ENCODE measurements at places on chromosomes 1 and 21.

DNA sequence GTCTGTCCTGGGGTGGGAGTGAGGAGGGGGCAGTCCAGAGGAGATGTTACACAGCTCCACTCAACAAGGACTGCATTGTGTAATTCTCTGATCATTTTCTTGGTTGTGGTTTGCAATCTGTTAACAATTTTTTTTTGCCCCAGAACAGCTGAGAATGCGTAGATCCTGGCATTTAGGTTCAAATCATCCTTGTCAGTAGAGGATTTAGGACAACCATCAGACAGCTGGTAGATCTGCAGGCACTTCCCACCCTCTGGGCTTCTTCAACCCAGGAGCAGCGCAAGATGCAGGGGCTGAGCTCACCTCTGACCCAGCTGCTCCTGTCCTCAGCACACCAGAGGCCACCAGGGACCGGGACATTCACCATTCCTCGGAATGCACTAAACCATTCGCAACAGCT lies 13.5 kb downstream of the BCAR3 start:
- H3K27me3 ChIP-seq, result no peaks in the 10 kb centered on the region
- peaks cover 51% of the 10 kb centered on the region for H3K4me1 ChIP-seq
- no peak overlapping the region for H3K27ac ChIP-seq
- DNase-seq, result no peak
- no peak overlapping the region for H3K4me3 ChIP-seq

GRCh38 chr1:215761446-215761845 lies 194.3 kb downstream of the KCTD3 start:
- no peak overlapping the region for H3K4me3 ChIP-seq
- H3K27ac ChIP-seq, result no peak overlapping the region
- no peak for DNase-seq
- no peaks in the 10 kb centered on the region for H3K27me3 ChIP-seq

DNA sequence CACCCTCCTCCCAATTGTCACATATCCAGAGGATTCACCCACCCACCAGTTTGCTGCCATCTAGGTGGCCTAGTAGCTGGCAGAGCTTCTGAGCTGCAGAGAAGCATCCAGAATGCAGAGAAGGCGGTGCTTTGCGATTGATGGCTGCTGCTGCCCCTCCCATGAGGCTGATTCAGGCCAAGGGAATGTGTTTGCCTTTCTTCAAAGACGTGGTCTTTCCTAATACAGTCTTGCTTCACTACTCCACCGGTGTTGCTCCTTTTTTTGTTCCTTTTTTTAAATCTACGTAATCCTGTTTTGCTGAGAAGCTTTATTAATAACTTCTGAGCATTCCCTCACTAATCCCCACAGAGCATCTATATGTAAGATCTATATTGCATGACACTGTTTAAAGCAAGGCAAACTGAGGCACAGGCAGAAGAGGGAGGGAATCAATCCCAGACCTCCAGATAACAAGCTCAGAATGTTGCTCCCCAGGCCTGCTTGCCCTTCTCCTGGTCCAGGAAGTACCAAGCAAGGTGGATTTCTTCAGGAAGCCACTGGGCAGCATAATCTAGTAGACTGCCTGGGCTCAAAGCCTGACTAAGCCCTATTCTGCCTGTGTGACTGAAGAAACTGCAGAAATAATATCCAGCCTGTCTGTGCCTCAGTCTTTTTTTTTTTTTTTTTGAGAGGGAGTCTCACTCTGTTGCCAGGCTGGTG lies 275.5 kb upstream of the FMN2 start:
- peak; percentile 88 for DNase-seq
- no peaks in the 10 kb centered on the region for H3K4me1 ChIP-seq
- H3K4me3 ChIP-seq, result no peak overlapping the region
- H3K27me3 ChIP-seq, result no peaks in the 10 kb centered on the region
- H3K36me3 ChIP-seq, result no peaks in the 10 kb centered on the region

DNA sequence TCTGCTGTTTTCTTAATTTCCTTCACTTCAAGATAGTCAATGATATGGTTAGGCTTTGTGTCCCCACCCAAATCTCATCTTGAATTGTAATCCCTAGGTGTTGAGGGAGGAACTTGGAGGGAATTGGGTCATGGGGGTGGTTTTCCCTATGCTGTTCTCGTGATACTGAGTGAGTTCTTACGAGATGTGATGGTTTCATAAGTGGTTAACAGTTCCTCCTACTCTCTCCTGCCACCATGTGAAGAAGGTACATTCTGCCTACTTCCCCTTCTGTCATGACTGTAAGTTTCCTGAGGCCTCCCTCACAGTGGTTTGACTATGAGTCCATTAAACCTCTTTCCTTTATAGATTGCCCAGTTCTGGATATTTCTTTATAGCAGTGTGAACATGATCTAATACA lies 74.0 kb upstream of the SAMSN1 start:
- H3K27ac ChIP-seq, result no peak overlapping the region
- no peaks in the 10 kb centered on the region for H3K36me3 ChIP-seq
- H3K4me1 ChIP-seq, result no peaks in the 10 kb centered on the region
- DNase-seq, result no peak
- H3K27me3 ChIP-seq, result no peaks in the 10 kb centered on the region

DNA sequence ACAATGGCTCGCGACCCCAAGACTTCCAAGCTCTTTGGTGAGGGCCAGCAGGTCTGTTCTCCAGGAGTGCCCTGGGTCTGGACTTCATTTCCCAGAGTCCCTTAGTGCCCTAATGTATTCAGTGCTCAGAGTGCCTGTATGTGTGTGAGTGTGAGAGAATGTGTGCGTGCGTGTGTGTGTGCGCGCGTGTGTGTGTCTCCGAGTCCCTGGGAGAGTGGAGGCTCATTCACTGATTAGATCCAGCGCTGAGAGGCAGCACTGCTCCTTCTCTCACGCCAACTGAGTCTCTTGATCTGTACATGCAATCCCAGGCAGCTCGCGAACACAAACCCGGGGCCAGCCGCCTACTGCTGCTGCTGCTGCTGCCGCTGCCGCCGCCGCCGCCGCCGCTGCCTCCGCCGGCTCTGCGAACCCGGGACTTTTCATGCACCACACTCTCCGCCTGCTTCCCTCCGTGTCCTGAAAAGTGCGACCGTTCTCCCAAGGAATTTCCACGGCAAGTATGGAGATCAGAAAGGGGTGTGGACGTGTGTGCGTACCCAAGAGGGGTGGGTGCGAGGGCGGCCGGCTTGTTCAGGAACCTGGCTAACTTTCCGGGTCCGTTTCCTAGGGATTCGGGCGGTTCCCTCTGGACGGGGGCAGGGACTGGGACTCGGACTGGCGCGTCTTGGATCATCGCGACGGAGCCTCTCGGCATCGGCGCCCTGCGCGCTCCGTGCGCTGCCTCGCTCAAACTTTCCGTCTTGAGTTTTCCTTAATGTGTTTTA lies at the start of gene RNF220:
Gene RNF220 (plus strand): TSS at position 225 of the 767 bp plus-strand sequence.
- no peaks in the 10 kb centered on the region for H3K4me1 ChIP-seq
- peaks cover 61% of the 10 kb centered on the region for H3K27me3 ChIP-seq
- H3K36me3 ChIP-seq, result no peaks in the 10 kb centered on the region
- peak within 1 kb of the TSS; percentile 22 for H3K4me3 ChIP-seq

DNA sequence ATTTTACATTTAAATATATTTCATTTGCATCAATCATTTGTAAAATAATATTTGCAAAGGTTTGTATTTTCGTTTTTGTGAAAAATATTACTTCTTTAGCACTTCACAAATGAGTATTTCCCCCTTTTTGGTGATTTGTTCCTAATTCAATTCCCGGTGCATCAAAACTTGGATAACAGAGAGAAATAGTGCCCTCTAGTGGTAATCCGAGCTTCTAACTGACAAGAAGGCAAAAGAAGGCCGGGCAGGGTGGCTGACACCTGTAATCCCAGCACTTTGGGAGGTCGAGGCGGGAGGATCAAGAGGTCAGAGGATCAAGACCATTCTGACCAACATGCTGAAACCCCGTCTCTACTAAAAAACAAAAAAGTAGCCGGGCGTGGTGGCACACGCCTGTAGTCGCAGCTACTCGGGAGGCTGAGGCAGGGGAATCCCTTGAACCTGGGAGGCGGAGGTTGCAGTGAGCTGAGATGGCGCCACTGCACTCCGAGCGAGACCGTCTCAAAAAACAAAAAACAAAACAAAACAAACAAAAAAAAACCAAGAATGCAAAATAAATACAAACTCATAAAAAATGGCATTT lies 137.7 kb downstream of the COL11A1 start:
- no peaks in the 10 kb centered on the region for H3K27me3 ChIP-seq
- no peak overlapping the region for H3K4me3 ChIP-seq
- no peak overlapping the region for H3K27ac ChIP-seq
- DNase-seq, result peak; percentile 47

- H3K4me1 ChIP-seq, result peaks cover 10% of the 10 kb centered on the region
- peaks cover 17% of the 10 kb centered on the region for H3K36me3 ChIP-seq
- DNase-seq, result no peak
- H3K27me3 ChIP-seq, result no peaks in the 10 kb centered on the region
- H3K27ac ChIP-seq, result peak overlapping the region; percentile 91
Observed at GRCh38 chr1:154960446-154961136, 991 bp downstream of the PYGO2 start.

GRCh38 chr21:15240848-15241247 lies 176.0 kb upstream of the NRIP1 start:
- no peaks in the 10 kb centered on the region for H3K27me3 ChIP-seq
- H3K4me1 ChIP-seq, result no peaks in the 10 kb centered on the region
- H3K27ac ChIP-seq, result no peak overlapping the region
- H3K36me3 ChIP-seq, result no peaks in the 10 kb centered on the region

DNA sequence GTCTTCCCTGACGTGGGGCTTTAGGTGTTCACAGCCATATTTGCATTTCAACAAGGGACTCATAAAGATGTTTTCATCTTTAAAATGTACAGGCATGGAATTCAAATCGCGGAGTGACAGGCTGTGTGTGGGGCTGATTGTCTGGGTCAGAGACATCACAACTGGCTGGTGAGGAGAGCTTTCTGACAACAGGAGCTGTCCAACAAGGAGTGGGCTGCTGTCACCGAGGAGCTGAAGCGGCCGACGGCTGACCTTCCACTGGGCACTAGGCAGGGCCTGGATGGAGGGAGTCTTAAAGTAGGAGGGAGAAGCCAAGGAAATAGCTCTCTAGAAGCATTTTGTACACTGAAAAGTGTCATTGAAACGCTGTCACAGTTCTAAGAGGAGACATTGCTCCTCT lies 30.5 kb upstream of the SCMH1 start:
- no peak for DNase-seq
- no peaks in the 10 kb centered on the region for H3K4me1 ChIP-seq
- peaks cover 3% of the 10 kb centered on the region for H3K27me3 ChIP-seq
- no peak overlapping the region for H3K27ac ChIP-seq
- H3K36me3 ChIP-seq, result no peaks in the 10 kb centered on the region
- H3K4me3 ChIP-seq, result no peak overlapping the region

- H3K4me3 ChIP-seq, result no peak overlapping the region
- no peak overlapping the region for H3K27ac ChIP-seq
- H3K27me3 ChIP-seq, result peaks cover 9% of the 10 kb centered on the region
- peak; percentile 11 for DNase-seq
- H3K4me1 ChIP-seq, result no peaks in the 10 kb centered on the region
Observed at GRCh38 chr1:112371775-112372174, 24.2 kb upstream of the CTTNBP2NL start.

DNA sequence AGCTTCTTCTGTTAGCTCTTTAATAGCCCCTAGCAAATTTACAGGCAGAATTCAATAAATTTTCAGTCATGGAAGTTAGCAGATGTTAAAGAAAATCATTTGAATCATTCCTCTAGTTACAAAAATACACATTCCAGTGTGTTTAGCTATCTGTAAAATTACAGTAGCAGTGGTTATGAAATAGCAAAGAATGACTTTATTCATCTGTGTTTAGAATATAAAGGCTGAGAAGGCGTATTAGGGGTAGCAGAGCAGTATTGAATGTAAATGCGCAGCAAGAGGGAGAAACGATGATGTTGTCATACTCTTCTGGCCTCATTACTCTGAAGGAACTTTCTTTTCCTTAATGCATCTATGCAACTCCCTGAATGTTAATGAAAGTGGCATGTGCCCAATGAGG lies 106.2 kb upstream of the CYYR1 start:
- H3K27ac ChIP-seq, result no peak overlapping the region
- no peaks in the 10 kb centered on the region for H3K4me1 ChIP-seq
- H3K4me3 ChIP-seq, result no peak overlapping the region
- no peaks in the 10 kb centered on the region for H3K36me3 ChIP-seq
- DNase-seq, result no peak

DNA sequence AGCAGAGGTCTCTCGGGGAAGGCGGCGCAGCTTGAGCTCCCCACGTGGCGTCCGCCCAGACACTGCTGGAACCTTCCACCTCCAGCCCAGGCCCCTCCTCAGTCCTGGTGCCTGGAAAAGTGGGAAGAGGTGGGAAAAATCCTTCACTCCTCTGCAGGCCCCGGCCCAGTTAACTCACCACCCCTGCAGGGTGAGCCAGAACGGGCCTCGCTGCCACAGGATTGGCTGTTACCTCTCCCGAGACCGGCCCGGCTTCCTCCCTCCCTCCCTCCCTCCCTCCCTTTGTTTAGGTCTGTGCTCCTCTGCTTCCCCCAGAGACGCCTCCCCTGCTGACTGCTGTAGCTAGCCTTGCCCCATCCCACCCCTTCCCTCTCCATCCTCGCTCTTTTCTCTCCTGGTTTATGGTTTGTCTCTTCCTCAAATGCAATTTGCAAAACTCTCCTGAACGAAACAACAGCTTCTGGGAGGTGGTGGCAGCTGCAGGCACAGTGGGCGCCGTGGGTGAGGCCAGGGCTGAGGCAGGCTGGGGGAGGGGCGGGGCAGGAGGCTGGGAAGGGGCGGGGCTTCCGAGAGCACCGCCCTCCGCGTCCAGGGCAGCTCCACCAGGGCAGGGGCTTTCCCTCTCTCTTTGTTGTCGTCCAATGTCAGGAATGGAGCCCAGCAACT lies 6.5 kb downstream of the CAPN9 start:
- H3K36me3 ChIP-seq, result no peaks in the 10 kb centered on the region
- DNase-seq, result no peak
- no peak overlapping the region for H3K27ac ChIP-seq
- H3K4me1 ChIP-seq, result peaks cover 3% of the 10 kb centered on the region
- no peak overlapping the region for H3K4me3 ChIP-seq

DNA sequence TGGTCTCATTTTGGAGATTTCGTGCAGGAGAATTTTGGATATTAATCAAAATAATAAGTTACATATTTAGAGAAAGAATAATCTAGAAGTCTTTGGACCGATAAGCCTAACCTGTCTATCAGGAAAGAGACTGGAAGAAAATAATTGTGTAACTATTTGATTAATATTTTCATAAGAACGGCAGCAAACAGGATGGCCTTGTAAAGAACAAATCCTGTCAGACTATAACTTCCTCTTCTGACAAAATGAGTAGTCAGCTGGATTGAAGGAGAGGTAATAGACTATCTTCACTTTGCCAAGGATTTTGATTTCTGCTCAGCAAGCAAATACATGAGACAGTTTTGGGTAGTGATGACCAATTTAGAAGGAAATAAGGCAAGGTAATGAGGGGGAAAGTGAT lies 12.7 kb upstream of the RYR2 start:
- no peak overlapping the region for H3K27ac ChIP-seq
- H3K4me3 ChIP-seq, result no peak overlapping the region
- H3K4me1 ChIP-seq, result no peaks in the 10 kb centered on the region
- H3K27me3 ChIP-seq, result no peaks in the 10 kb centered on the region

- H3K36me3 ChIP-seq, result no peaks in the 10 kb centered on the region
- peak; percentile 32 for DNase-seq
- H3K4me3 ChIP-seq, result no peak overlapping the region
- no peaks in the 10 kb centered on the region for H3K27me3 ChIP-seq
Observed at GRCh38 chr1:116997636-116998035, 3.9 kb upstream of the CD101 start.

- H3K27me3 ChIP-seq, result no peaks in the 10 kb centered on the region
- no peak overlapping the region for H3K4me3 ChIP-seq
- H3K27ac ChIP-seq, result no peak overlapping the region
- no peaks in the 10 kb centered on the region for H3K4me1 ChIP-seq
Observed at GRCh38 chr1:216804111-216804510, 80.9 kb upstream of the ESRRG start.

- H3K4me3 ChIP-seq, result no peak overlapping the region
- no peaks in the 10 kb centered on the region for H3K36me3 ChIP-seq
- no peak overlapping the region for H3K27ac ChIP-seq
- no peaks in the 10 kb centered on the region for H3K27me3 ChIP-seq
Observed at GRCh38 chr1:66240491-66241484, 293.2 kb upstream of the SGIP1 start.
